Naive thymus-derived CD4-positive, alpha-beta T cell (primary cell): ENCODE measurements at places on chromosomes 16 and 17.

DNA sequence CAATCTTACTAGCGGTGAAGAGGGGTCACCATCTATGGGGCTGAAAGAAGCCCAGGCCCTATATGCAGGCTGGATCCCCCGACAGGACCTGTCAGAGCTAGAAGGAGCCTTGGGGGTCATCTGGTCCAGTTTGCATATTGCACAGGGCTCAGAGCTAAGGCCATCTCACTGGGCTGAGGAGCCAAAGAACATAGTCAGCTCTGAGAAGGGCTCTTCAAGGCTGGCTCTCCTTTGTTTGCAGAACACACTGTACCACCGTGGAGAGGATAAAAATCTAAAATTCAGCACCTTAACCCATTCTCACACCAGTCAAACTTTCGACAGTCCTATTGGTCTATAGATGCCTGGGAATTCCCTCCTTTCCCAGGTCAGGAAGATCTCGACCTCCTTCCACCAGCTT is 24.2 kb downstream of the WNT3 start:
- no peak for DNase-seq

DNA sequence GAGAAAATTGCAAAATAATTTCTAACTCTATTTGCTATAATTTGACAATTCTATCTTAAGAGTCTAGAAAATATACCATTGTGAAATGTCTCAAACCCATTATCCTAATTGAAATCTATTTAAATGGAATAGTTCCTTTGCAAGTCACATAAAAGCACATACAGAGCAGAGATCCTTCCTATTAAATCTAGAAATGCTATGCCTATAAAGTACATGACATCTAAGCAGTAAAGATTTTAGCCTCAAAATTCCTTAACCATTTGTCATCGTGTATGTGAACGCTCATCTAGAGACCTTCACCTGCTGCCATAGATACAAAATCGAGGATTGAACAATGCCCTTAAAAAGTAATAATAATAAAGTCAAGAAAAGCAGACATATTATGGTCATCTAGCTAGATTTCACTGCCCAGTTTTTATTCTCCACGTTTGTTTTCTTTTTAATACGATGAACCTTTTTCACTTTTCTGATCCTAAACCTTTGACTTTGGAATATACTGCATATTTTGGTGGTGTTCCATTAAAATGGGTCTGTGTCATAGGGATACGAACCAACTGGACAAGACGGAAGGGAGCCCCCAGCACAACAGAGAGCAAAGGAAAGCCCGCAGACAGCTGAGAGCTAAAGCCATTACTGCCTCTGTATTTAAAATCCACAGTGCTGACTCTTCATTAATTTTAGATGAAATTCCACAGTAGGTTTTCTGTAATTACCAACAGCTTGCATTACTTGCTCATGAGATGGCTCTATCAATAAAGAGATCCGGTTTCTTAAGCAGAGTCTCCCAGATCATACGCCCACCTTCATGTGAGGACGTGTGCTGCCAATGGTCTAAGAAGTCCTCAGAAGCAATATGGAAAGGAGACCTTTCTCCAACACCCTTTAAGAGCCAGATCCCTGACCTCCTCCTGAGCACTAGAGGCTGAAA is 17.6 kb downstream of the TEX2 start:
- DNase-seq = no peak

DNA sequence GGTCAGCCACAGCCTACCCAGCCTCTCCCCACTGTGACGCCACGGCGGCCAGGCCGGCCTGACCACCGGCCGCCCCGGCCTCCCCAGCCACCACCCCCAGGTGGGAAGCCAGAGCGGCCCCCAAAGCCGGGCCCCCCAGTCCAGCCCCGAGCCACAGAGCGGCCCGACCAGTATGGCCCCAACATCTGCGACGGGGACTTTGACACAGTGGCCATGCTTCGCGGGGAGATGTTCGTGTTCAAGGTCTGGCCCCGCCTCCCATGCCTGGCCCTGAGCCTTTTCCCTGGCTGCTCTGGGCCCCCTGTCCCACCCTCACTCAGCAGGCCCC is 16.0 kb downstream of the MMP15 start:
- no peak for DNase-seq

GRCh38 chr16:2469399-2470233 is 1.5 kb upstream of the NTN3 start:
- no peak for DNase-seq
